ENCODE measurements at places on chromosomes 7 and 10.

- no peak for DNase-seq
Observed at GRCh38 chr7:90472805-90473540, 3.5 kb downstream of the PTTG1IP2 start.

DNA sequence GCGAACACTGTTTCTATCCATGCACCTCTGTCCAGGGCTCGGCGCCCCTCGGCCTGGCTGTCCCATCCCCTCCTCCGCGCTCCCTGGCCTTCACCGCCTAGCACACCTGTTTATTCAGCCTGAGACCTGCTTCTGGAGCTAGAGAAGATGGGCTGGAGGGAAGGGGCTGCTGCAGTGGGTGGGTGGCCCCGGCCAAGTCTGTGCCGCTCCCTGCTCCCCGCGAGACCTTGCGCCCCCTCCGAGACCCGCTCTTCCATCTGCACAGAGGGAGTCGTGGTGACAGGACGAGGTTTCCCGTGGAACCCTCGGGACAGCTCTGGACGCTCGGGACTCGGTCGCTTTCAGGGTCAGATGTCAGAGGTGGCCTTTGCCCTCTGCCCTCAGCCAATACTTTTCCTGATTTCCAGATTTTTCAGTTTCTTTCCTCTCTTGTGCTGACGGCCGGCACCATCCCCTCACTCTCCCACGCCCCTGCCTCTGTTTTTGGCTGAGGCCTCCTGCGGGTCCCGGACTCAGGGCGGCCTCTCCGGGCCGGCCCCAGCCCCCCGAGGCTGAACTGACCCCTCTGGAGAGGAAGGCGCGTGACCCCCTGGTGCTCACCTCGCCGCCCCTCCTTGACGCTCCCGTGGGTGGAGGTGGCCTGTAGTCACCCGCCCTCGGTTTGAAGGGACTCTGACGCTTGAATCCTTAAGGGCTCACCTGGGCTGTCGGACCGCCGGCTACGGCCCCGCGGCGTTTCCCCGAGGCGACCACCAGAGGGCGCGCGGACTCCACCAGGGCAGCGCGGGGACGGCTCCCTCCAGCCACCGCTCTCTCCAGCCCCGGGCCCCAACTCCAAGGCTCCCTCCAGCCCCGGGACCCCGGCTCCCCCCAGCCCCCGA is 15.6 kb downstream of the SHH start:
- peak; percentile 16 for DNase-seq

DNA sequence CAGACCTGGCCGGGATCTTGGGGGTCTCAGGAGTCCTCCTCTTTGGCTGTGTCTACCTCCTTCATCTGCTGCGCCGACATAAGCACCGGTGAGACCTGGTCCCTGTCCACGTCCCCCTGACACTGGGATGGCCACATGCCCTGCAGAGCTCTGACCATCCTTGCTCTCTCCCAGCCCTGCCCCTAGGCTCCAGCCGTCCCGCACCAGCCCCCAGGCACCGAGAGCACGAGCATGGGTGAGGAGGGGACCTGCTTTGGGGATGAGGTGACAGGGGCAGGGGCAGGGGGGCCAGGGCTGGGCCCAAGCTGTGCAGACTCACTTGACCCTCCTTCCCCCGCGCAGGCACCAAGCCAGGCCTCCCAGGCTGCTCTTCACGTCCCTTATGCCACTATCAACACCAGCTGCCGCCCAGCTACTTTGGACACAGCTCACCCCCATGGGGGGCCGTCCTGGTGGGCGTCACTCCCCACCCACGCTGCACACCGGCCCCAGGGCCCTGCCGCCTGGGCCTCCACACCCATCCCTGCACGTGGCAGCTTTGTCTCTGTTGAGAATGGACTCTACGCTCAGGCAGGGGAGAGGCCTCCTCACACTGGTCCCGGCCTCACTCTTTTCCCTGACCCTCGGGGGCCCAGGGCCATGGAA is 959 bp downstream of the PVRIG start:
- no peak for DNase-seq

DNA sequence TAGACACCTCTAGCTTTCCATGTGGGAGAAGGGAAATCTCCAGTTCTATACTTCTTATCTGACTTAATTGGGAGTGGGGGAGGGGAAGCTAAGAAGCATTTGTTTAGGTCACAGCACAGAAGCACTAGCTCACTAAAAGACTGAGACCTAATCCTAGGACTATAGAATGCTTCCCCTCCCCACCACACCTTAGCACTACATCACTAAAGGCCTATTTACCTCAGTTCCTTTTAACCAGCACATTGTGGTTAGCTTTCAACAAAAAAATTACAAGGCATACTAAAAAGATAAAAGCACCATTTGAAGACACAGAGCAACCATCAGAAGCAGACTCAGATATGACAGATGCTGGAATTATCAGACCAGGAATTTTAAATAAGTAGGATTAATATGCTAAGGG is 53.8 kb upstream of the ADRA2A start:
- DNase-seq = no peak

DNA sequence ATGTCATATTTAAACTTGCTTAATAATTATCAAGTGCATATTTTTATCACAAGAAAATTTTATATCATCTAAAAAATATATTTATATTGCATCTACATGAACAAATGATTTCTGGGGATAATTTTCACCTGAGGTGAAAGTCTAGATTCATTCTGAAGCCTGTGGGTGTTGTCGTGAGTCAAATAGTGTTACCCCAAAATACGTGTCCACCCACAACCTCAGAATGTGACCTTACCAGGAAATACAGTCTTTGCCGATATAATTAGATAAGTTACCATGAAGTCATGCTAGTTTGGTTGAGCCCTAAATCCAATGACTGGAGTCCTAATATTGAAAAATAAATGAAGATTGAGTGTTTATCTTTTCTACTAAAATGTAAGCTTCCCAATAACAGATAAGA is 203.0 kb upstream of the MDFIC start:
- DNase-seq = no peak

- peak; percentile 74 for DNase-seq
Observed at GRCh38 chr7:77415823-77416620, at the start of gene GSAP. TSS of gene GSAP (minus strand) at chr7:77416349. CDS start at chr7:77416321, 28 bp downstream.

GRCh38 chr10:101451667-101452069 is 97.7 kb downstream of the BTRC start:
- DNase-seq = peak; percentile 33

DNA sequence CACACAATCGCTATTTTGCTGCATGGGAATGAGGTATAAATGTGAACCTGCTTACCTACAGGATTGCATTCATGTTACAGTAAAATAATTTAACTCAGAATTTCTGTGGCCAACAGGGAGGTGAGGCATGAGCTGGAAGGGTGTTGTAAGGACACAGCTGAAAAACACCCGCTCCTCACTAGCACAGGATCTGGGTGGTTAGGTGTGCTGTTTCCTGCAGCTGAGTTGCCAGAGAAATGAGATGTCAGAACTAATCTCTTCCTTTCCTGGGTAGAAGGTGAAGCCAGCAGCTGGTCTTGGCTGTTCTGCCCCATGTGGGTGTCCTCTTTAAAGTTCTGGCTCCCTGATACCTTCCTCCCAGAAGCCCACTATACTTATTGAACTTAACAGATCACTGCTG is 39.0 kb upstream of the ZNF438 start:
- DNase-seq = no peak

DNA sequence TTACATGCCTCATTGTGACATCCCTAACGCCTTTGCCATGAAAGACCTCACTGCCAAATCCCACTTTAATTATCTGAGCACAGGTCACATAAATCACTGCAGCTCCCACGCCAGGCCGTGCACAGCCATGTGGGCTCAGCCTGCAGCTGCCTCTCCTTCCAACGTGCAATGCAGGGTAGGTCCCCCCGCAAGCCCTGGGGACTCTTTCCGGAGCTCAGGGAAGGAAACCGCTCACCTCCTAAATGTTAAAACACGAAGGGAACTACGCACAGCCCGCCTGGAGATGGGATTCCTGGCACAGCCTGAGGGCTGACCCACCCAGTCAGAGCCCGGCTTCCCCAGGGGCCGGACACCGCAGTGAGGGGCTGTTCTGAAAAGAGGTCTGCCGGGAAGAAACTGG is 128.0 kb downstream of the MAD1L1 start:
- DNase-seq = no peak

- DNase-seq = no peak
Observed at GRCh38 chr7:35555934-35556333, 139.0 kb downstream of the HERPUD2 start.

DNA sequence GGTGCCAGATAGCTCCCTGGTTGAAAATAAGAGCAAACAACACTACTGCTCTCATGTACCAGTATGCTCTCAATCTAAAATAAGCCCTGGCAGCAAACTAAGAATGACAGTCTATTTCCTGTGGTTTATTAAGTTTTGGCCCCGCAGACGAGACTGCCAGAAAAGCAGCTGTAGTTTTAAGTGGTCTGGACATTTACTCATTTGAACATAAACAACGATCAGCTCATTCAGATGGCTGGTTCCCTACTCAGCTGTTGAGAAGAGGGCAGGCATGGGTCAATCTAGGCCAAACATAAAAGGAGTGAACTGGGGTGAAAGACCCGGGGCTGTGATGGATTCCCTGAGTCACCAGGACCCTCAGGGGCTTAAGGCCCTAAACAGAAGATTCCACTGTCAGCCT is 4.5 kb downstream of the TRIL start:
- peak; percentile 17 for DNase-seq

DNA sequence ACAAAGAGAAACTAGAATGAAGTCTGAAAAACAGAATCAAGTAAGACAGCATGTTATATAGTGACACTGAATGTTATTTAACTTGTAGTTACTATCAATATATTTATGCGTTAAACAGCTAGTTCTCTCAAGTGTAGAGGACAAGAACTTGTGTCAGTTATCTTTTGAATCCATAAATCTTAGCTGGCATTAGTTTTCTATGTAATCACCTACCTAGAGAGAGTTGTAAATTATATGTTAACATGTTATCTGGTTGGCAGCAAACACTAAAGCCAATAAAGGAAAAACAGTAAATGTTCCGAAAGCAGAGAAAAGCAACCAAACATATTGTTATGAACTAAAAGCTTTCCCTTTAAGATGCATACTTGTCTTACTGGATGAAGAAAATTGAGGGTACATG is 36.8 kb downstream of the SLC18A2 start:
- DNase-seq = no peak

DNA sequence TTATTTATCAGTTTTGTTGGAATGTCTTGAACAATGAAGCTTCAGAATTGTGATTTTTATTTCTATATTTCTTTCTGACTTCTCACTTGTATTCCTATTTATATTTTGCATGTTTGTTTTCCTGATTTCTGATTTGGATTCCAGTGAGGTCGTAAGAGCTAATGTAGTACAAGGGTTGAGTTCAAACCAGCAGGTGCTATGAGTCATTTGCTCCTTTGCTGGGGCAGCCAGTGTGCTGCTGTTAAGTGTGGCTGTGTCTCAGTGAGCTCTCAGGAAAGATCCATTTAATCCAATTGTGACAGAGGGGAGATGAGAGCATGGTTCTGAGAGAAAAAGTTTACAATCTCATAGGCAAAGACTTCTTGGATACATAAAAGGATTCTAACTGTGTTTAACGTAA is 48.6 kb downstream of the MCU start:
- peak; percentile 2 for DNase-seq

- DNase-seq = peak; percentile 35
Observed at GRCh38 chr10:99612167-99612831, 7.9 kb downstream of the SLC25A28 start.

DNA sequence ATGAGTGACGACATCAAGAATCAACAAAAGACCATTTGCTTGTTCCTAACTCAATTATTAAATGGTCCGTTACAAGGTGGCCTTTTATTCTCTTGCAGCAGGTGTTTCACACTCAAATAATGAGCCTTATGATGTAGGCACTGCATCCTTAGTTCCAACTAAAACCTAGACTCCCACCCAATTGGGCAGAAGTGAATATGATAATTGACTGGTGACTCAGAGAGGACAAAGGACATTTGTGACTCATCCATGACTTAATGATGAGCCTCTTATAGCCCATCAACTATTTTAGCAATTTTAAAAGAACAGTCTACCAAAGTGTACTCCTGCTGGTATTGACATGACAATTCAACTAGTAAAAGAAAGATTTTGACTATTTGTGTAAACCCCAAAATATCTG is 1027.8 kb upstream of the PHF14 start:
- DNase-seq = peak; percentile 59

- no peak for DNase-seq
Observed at GRCh38 chr7:4755045-4755444, 20.4 kb upstream of the AP5Z1 start.

- DNase-seq = no peak
Observed at GRCh38 chr10:128087146-128087883, 38.9 kb downstream of the MKI67 start.

DNA sequence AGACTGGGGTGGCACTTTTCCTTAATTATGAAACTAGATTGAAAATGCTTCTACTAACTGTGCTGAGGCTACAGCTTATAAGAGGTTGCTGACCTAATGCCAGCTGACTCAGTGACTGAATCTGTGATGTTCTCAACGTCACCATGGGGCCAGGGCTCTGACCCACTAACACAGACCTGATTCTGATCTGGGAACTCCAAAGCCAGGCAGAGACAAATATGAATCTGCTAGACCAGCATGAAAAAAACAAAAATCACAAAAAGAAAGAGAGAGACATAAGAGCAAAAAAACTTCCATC is 16.1 kb downstream of the USP6NL start:
- DNase-seq = no peak

- DNase-seq = peak; percentile 7
Observed at GRCh38 chr10:102674566-102674965, 30.3 kb downstream of the TRIM8 start.

DNA sequence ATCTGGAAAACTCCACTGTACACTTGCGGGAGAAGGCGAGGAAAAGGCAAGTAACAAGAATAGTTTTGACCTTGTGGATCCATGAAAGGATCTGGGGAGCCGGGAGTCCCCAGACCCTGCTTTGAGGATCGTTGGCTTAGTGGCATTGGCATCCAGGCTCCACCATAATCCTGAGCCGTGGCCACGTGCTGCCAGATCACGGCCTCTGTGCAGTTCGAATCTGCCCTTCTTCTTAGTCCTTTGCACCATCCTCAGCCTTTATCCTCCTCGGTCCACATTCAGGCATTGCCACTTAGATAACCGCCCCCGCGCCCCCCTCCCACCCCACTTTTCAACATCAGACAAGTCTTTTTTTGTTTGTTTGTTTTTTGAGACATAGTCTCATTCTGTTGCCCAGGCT is 201.4 kb downstream of the CUX1 start:
- DNase-seq = no peak

GRCh38 chr10:113140143-113141011 is 190.3 kb downstream of the TCF7L2 start:
- DNase-seq = no peak

GRCh38 chr7:75656740-75657139 is 82.0 kb downstream of the HIP1 start:
- no peak for DNase-seq
